ENCODE measurements at places on chromosomes 5 and 9.

DNA sequence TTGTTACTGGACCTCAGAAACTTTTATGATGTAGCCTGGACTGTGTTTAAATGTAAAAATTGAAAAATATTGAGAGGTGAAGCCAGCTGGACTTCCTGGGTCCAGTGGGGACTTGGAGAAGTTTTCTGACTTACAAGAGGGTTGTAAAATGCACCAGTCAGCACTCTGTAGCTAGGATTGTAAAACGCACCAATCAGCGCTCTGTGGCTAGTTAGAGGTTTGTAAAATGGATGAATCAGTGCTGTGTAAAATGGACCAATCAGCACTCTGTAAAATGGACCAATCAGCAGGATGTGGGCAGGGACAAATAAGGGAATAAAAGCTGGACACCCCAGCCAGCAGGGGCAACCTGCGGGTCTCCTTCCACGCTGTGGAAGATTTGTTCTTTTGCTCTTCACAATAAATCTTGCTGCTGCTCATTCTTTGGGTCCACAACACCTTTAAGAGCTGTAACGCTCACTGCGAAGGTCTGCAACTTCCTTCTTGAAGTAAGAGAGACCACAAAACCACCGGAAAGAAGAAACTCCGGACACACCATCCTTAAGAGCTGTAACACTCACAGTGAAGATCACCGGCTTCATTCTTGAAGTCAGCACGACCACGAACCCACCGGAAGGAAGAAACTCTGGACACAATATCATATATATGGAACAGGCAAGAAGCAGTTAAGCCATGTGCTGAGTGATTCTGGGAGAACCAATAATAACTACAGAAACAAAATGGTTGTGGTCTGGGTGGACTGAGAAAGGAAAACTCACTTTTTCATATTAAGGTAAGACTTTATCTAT is 201.3 kb downstream of the GABRG2 start:
- DNase-seq = no peak

DNA sequence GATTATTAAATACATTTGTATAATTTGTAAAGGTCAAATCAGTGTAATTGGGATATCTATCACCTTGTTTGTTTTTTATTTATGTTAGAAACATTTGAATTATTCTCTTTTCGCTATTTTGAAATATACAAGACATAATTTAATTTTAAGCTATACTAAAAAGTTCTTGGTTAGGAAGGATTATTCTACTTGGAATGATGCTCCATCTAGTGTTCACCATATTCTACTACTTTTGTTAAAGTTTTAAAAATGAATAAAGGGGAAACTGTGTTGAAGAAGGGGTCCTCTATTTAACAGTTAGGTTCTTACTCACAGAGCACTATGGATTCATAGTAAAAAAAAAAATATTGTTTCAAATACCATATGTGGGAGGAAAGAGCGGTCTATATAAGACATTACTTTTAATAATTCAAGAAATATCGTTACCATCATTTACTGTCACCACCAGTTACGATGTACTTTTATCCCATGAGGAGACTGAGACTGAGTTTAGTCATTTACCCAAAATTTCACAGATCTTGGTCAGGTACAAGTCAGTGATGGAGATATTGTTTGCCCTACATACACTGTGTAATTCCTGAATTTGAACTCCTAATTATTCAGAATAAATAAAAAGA is 6.3 kb upstream of the STOM start:
- DNase-seq = no peak

DNA sequence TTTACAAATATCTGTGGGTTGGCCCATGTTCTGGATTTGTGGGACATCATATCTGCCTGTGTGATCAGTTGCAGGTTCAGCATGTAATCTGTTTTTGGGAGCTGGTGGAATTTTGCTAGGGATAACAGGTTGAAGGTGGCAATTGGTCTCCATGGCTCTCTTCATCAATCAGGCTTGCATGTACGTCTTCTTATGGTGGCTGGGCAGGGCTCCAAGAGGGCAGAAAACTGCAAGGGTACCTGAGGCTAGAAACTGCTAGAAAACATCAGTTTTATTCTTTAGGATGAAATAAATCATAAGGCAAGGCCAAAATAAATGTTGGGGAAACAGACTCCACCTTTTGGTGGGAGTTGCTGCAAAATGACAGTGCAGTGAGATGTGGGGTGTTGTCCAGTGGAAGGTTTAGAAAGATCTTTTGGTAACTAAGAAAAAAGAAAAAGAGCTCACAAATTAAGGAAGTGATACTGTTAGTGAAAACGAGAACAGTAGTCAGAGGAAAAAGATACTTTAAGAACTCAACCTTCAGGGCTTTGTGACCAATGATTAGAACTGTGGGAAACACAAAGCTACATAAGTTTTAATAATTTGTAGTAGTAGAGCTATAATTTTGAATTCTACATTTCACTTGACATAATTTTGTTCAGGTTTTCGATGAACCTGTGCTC is 300.7 kb upstream of the IZUMO3 start:
- DNase-seq = no peak

- no peak for DNase-seq
These were observed 45.7 kb downstream of the MUSK start for GRCh38 chr9:110714314-110714713.

DNA sequence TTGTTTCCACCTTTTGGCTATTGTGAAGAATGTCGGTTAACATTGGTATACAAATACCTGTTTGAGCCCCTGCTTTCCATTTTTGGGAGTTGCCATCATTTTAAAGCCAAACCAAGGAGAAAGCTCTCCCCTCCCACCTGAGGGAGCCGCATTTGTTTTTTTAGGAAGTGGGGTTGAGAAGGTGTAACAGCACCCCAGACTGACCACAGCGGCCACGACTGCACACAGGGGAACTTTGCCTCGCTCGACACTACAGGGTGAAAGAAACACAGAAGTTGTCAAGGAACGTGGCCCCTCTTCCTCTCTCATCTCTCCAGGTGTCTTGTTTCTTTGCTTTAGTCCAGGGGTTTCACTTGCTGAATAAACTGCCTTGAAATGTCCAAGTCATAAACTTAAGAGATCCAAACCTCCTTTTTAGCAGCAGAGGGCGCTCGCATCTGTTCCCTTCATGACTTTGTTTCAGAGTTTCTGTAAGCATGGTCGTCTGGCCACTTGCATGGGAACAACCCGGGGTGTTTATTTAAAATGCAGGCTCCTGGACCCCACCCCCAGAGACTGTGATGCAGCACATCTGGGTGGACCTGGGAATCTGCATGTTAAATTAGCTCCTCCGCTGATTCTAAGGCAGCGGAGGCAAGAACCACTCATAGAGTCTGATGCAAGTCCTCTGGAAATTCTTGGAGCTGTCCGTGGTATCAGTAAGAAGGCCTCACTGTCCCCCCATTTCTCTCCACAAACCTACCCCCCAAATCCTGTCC is 2.1 kb upstream of the TTLL11 start:
- peak; percentile 24 for DNase-seq

DNA sequence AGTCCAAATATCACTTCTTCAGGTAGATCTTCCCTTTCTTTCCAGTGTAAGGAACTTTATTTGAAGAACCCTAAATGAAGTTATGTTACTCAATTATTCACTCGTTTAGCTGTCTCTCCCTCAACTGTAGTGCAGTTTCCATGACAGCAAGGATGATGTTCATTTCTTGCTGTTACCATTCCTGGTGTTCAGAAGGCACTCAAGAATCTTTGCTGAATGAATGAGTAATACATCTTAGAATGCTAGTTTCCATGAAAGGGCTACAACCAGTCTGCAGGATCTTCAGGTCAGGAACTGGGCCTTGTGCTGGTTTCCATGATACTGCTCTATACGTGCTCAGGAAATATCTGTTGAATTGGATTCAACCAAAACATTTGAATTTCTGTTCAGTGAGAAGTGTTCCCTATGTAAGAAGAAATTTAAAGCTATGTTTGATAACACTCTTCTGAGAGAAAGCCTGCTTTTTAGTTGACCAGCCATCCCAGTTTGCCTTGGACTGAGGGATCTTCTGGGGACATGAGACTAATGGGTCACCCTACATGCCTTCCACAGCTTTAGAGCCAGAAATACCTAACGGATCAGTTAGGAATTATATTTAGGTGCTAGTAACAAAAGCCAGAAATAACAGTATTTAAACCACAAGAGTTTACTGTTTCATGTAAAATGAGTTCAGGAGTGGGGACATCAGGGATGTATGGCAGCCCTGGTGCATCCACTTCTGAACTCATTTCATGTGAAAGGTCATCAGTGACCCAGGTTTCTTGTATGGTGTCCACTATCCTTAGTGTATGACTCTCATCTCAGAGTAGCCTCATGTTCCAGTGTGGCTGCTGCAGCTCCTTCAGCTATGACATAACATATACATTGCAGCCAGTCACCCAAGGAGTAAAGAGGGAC is 500.1 kb upstream of the SGCD start:
- no peak for DNase-seq

- no peak for DNase-seq
These were observed 63.5 kb downstream of the DUSP1 start for GRCh38 chr5:172707285-172708182.

DNA sequence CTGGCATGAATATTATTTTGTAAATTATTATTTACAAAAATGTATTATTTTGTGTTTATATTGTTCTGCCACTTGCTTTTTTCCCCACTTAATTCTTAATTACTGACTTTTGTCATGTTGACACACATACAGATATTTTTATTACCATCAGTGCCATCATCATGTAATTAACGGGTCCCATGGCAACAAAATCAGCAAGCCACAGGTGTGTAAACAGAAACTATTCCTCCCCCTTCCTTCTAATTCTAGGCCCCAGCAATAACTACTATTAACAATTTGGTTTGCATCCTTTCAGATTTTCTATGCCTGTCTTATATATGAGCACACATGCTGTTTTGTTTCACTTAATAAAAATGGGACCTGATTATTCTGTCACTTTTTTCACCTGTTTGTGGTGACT is 29.3 kb downstream of the CYFIP2 start:
- no peak for DNase-seq

DNA sequence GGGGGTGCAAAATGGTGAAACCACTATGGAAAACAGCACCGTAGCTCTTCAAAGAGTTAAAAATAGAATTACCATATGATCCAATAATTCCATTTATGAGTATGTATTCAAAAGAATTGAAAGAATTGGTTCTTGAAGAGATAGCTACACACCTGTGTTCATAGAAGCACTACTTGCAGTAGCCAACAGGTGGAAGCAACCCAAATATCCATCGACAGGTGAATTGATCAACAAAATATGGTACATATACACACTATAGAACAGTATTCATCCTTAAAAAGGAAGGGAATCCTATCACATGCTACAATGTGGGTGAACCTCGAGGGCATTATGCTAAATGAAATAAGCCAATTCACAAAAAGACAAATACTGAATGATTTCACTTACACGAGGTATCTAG is 85.7 kb upstream of the VCAN start:
- no peak for DNase-seq

GRCh38 chr9:37082214-37082765 is 38.1 kb upstream of the ZCCHC7 start:
- DNase-seq = no peak

- no peak for DNase-seq
These were observed 18.3 kb upstream of the ASS1 start for GRCh38 chr9:130426467-130426773.

- no peak for DNase-seq
These were observed 125.4 kb downstream of the ATPSCKMT start for GRCh38 chr5:10124287-10124686.

- no peak for DNase-seq
These were observed 166.8 kb downstream of the NR3C1 start for GRCh38 chr5:143236682-143237081.

DNA sequence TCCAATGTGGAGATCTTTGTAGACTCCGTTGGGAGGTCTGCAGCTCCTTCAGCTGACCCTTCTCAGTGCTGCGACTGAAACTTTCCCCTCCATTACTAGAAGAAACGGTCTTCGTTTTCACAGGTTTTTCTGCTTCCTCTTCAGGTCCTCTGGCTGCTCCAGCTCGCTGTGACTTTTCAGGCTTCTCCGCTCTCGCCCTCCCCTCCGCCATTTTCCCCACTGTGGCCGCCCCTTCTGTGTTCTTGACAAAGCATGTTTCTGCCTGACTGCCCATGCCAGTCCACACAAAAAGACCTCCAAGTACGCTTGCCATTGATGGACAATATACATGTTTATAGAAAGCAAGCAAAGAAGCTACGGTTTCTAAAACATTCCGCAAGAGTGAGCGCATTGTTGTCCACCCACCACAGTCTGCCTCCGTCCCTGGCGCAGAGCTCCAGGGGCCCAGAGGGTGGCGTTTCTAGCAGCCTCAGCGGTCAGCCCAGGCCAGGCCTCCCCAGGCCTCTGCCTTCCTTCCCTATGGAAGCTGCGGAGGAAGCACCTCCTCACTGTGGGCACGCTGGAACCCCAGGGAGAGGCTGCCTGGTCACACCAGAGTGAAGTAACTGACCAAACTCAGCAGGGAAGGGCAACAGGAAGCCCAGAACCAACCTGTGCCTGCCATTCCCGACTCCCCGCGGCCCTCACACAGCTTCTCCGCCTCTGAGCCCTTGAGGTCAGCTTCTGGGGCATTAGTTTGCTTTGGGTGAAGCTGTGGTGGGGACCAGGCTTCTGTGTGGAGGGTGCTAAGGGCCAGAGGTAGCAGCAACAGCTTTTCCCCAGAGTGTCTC is 19.9 kb upstream of the S1PR3 start:
- DNase-seq = no peak

- DNase-seq = no peak
These were observed 106.4 kb downstream of the PSD2 start for GRCh38 chr5:139901986-139902385.

- DNase-seq = no peak
These were observed 57.4 kb downstream of the ROPN1L start for GRCh38 chr5:10499066-10499465.

GRCh38 chr9:22452415-22453010 is 5.9 kb downstream of the DMRTA1 start:
- DNase-seq = no peak

DNA sequence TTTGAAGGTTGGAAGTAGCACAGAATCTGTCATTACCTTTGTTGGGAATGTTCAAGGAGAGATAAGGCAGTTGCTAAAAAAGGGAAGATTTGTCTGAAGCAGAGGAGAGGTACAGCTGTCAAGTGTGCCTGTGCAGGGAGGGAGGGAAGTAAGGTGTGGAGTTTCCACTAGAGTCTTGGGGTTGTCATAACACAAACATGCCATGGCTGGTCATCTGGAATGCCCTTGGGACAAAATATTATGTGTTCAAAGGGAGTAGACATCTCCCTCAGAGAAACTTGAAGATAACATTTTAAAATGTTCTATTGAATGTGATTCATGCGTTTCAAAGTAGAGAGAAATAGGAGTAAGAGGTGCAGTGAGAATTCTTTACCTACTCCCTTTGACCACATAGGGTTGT is 95.0 kb downstream of the MUSK start:
- no peak for DNase-seq
